ENCODE measurements at places on chromosomes 7 and 10.

GRCh38 chr10:58851606-58852005, 324.8 kb upstream of the PHYHIPL start:
- DNase-seq: no peak

- DNase-seq: no peak
Measured at GRCh38 chr7:115721293-115722217, 309.0 kb downstream of the TFEC start.

GRCh38 chr10:17562614-17563013, 54.6 kb downstream of the HACD1 start:
- no peak for DNase-seq

- peak; percentile 35 for DNase-seq
Measured at GRCh38 chr10:92242910-92243671, 47.8 kb downstream of the CPEB3 start.

DNA sequence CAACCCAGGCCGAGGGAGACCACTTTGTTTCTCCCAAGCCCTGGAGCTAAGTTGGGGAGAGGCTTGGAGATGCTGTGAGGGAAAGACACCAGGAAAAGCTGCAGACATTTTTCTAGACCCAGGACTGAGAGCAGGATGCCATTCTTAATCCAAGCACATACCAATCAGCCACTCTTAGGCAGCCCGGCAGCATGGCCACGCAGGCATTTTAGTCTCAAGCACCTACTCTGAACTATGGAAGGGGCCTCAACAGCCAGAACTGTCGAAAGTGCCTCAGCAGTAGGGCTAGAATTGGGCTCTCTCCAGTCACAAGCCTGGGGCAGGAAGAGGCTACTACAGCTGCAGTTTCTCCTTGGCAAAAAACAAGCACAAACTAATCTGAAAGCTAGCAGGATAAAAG, 57.8 kb downstream of the GCC1 start:
- DNase-seq: no peak

DNA sequence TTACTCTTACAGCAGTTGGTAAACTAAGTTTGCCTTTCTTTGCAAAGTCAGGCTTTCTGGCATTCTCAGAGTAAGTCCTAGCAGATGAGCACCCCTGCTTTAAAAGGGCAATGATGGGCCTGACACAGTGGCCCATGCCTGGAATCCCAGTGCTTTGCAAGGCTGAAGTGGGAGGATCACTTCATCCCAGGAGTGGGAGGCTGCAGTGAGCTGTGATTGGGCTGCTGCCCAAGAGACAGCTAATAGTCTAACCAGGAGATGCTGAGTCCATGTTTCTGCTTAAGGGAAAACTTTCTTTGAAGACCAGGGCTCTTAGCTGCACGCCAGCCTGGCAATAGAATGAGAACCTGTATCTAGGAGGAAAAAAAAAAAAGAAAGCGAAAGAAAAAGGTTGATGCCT, 100.2 kb upstream of the MPP7 start:
- no peak for DNase-seq

DNA sequence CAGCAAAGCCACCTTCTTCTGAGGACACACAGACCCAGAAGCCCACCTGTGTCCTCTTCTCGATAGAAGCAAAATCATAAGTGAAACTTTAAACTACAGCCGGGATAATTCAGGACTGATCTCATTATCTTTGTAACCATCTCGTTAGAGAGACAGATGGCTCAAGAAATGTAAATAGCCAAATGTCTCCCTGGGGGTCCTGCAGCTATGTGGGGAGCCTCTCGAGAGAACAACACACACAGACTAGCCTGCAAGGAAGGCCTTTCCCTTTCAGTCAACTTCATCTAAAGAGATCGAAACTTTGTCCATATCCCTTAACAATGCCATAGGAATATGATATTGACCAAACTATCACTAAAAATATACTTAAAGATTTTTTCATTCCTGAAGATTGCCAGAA, 93.5 kb downstream of the VWC2 start:
- DNase-seq: no peak

DNA sequence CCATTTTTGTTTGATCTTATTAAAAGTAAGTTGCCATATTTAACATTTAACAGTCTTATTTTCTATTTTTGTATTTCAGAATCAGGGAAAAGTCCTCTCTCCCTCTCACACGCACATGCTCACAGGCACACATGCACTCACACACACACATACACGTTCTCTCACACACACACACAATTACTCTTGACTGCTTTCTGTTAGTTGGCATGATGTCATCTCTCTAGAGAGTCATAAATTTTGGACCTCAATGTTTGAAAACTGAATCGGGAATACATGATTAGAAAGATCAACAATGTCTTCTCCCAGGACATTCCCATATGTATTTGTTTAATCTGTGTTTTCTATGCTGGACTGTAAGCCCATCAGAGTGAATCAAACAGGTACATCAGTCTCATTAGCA, 165.7 kb upstream of the AHR start:
- DNase-seq: no peak

GRCh38 chr10:15784662-15785300, 65.1 kb upstream of the ITGA8 start:
- DNase-seq: no peak

DNA sequence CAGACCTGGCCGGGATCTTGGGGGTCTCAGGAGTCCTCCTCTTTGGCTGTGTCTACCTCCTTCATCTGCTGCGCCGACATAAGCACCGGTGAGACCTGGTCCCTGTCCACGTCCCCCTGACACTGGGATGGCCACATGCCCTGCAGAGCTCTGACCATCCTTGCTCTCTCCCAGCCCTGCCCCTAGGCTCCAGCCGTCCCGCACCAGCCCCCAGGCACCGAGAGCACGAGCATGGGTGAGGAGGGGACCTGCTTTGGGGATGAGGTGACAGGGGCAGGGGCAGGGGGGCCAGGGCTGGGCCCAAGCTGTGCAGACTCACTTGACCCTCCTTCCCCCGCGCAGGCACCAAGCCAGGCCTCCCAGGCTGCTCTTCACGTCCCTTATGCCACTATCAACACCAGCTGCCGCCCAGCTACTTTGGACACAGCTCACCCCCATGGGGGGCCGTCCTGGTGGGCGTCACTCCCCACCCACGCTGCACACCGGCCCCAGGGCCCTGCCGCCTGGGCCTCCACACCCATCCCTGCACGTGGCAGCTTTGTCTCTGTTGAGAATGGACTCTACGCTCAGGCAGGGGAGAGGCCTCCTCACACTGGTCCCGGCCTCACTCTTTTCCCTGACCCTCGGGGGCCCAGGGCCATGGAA, 959 bp downstream of the PVRIG start:
- DNase-seq: no peak

DNA sequence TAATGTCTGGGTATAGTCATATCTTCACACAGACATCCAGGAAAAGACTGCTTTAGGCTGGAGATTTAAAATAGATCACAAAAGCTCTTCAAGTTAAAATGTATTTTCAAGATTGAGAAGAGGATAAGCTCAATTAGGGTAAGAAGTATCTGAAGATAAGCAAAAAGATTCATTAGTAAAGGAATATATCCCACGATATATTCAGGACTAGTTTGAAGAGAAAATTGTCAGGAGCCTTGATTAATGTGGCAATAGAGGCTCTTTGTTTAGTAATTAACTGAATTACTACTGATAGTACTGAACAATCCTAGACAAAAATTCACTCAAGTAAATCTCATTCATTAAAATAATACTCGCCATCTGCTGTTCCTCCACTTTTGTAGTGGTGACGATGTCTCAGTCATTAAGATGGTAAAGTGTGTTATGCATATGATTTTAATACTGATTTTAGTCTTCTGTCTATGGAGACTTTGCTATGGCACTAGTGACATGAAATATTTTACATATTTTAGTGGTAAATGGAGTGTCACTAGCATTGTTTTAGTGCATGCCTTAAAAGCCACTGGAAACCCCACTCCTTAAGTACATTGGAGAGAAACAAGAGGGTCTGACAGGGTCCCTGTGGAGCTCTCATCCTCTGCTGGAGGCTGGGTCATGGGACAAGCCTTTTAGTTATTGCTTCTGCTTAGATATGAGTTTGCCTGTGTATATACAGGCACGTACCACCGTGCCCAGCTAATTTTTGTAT, 32.8 kb downstream of the INPP5F start:
- DNase-seq: no peak

DNA sequence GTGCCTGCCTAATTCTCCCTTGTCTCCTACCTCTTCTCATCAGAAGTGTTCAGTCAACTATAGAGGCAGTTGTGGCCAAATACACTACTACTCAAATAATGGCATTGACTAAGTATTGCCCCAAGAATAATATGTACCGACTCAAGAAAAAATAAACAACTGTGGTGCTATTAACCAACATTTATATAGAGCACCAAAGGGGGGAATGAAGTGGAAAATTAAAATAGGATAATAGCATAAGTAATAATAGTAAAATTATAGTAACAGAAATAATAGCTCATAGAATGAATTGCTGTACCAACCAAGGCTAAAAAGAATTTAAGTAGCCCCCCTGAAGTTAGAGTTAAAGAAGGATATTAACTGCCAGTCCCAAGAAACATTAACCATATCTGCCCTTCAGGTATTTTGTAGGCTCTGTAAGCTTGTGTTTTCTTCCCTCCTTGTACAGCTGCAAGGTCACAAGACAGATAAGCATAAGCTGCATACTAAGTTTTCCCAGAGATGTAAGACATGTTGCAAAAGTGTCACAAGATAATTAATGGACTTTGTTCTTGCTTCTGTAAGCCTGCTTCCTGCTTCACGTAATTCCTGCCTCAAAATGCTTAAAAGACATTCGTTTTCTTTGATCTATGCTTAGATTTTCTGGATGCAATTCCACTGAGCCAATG, 10.9 kb upstream of the CYREN start:
- DNase-seq: no peak

DNA sequence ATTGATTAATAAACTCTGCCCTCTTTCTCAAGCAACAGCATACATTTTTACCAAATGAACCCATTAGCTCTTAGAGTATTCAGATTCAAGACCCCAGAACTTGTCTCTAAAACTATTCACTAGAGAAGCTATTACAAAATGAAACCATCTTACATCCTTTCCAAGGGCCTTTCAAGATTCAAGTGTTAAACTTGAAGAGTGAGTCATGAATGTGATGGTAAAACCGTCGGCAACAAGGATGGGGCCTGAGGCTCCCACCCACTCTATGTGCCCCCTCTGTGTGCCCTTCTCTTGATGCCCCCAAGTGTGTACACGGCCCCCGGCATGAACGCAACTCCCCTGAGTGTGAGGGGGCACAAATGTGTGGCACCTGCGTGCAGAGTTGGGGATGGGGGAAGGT, 46.4 kb downstream of the SFMBT2 start:
- no peak for DNase-seq

DNA sequence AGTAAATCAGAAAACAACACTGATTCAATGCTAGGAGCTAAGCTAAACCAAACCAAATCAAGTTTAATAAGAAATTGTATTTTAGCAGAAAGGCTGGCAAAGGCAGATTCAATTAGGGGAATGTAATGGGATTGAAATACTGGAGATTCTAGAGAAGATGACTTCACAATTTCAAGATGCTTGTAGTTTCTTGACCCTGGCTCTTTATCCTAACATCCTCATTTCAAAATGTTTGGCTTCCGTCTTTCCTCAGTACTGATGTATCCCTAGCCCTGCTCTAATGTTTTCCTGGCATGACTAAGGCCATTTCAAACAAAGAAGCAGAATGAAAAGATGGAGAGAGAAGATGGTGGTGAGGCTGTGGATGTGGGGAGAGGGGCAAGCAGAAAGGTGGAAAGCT, 2.7 kb upstream of the JCAD start:
- no peak for DNase-seq

GRCh38 chr10:77608281-77608680, 29.3 kb downstream of the KCNMA1 start:
- DNase-seq: no peak

- DNase-seq: no peak
Measured at GRCh38 chr7:39526666-39527065, 39.5 kb upstream of the YAE1 start.

- no peak for DNase-seq
Measured at GRCh38 chr7:30934732-30935568, 23.3 kb downstream of the AQP1 start.

GRCh38 chr7:137953665-137954470, 48.0 kb downstream of the CREB3L2 start:
- no peak for DNase-seq

DNA sequence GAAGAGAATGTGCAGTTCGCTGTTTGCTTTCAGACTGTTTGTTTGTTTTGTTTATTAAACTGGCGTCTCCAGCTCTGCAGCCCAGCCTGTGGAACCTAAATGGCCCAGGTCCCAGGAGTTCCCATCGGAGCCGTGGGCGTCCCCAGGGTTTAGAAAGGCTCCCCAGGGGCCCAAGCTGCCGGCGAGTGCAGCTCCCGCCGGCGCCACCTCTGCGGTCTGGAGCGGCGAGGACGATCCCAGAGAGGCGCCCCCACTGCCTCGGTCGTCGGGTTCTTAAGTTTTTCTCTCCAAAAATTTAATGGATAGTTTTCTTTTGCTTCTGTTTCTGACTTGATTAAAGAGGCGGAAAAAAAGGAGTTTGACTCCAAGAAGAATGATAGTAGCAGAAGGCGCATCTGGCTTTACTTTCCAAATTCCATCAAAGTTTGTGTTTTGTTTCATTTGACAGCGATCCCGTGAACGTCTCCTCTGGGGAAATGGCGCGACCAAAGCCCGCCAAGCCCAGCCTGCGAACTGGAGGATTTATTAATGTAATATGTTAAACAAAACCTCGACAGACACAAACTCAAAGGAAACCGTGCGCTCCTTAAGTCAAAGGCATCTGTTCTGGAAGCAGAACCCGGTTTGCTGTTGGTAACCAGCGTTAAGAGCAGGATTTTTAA, 718 bp upstream of the FZD1 start:
- DNase-seq: no peak

GRCh38 chr7:108370616-108371015, 85.6 kb downstream of the NRCAM start:
- DNase-seq: no peak

DNA sequence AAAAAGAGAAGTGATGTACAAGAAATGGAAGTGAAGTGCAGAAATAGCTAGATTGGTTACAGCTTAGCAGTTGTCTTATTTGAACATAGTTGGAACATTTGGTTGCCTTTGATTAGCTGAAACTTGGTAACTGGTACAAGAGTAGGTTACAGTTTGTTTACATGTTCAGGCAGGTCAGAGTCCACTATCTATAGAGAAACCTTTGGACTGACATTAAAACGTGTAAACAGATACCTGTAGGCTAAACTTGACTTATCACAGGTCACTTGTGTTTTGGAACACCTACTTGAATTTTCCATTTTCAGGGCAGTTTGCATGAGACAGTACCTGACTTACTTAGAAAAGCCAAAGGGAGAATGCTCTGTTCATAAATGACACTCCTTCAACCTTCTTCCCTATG, 28.5 kb upstream of the CYP2C8 start:
- no peak for DNase-seq

DNA sequence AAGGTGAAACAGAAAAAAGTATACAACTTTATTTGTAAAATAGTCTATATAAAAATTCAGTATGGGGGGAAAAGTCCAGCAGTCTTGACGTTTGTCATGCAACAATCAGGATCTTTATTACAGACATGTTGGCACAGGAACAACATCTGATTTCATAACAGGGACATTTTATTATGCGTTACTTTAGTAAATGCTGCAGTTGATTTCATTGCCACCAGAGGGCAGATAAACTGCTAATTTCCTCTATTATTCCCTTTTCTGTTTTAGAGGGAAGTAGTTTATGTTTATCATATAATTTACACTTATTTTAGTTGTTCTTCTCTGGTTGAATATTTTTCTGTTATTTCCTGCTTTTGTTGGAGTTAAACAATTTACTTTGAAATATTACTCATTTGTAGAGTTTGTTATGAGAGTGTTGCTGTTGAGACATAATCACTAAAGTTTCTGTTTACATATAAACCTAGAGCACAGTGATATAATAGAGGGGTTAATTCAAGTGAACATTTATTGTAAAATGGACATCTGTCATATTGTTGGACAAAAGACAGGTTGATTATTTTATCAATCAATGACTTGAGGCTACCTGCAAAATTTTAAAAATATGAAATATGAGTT, 3.3 kb downstream of the PLXDC2 start:
- DNase-seq: no peak

All from 8988T (cell line).